ENCODE measurements at places on chromosomes 3 and 15.

DNA sequence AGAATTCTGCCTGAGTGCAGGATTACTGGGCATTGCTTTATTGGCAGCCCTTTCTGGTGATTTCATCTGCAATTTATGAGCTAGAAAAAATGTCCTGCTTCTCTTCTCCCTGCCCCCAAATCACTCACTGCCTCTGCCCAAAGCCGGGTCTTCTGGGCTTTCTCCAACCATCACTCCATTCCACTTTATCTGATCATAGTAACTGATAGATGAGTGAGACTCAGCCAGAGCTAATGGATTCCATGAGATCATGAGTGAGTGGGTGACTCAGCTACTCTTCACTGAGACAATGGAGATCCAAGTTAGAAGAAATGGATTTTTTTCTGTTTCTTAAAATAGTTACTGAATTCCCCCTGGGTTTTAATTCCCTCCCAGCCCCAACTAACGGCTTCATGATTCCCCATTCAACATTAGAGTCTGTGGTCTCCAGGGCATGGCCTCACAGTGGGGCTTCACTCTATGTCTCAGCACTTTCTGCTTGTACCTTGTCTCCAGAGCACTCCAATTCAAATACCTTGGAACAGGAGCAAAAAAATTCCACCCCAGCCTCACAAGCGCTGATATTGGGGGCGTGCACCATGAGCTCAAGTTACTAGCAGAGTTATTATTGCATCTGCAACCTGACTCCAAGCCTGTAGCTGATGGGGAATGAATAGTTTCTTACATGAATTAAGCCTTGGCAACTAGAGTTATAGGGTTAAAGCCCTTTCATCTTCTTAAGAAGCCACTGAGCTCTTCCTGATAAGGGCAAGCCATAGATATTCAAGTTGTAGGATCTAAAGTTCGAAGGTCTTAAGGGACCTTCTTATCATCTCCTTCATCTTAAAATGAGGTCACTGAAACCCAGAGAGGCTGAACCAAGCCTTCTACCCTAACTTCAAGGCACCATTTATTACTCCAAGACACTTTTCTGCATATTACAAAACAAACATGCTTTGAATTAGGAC is 85.9 kb downstream of the AGBL1 start:
- peak; percentile 26 for DNase-seq

DNA sequence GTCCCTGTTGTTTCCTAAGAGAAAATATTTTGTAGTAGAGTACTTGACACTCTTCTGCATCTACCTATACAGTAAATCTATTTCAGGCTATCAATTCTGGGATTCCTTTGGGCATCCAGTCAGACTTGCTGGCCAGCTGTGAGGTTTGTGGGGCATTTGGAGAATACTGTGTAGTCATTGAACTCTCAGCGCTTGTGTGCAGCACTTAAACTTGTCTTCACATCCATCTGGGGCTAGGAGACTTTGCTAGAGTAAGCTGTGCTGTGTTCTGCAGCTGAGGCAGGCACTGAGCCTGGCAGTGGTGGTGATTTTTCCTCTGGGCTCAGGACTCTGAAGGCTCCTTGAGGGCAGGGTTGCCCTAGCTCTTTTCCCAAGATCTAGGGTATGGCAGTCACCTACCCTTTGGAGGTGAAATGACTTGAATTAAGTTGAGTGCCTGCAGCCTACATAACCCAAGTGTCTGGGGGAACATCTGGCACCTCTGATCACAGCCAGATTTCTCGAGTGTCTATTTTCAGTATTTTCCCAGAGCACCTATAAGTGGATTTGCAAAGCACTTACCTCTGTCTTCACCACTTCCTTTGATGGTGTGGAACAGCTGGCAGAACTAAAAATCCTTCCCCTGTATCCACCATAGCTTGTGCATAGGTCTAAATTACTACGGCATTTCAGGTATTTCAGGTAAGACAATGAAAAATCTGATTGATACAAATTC is 19.3 kb downstream of the CLSTN2 start:
- no peak for DNase-seq

- no peak for DNase-seq
Measured at GRCh38 chr15:81060907-81061306, 60.2 kb downstream of the TLNRD1 start.

DNA sequence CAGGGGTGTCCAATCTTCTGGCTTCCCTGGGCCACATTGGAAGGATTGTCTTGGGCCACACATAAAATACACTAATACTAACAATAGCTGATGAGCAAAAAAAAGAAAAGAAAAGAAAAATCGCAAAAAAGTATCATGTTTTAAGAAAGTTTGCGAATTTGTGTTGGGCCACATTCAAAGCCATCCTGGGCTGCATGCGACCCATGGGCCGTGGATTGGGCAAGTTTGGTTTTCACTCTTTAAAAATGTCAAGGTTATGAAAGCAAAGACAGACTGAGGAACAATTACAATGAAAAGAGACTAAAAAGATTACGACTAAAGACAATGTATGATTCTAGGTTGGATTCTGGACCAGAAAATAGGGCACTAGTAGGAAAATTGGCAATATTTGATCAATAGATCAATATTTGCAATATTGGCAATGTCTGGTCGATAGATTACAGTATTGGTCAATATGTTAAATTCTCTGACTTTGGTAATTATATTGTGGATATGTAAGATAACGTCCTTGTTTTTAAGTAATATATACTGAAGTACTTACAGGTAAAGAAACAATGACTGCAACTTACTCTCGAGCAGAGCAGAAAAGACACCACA is 19.9 kb downstream of the CCNL1 start:
- no peak for DNase-seq

- no peak for DNase-seq
Measured at GRCh38 chr3:2096216-2096615, 2.5 kb upstream of the CNTN4 start.

GRCh38 chr3:112693186-112693585 is 52.2 kb upstream of the CCDC80 start:
- DNase-seq, result no peak

GRCh38 chr3:113271594-113272384 is 60.4 kb downstream of the BOC start:
- DNase-seq, result no peak
